Dermis microvascular lymphatic vessel endothelial cell (primary cell): ENCODE measurements at places on chromosomes 12 and 14. TPM values are rescaled to one million over a fixed set of nuclear protein-coding genes. Genes with fewer than 3 reads are reported as not detected.

- no peak for DNase-seq
Measured at GRCh38 chr14:58830121-58830520, 192.4 kb downstream of the DACT1 start.

DNA sequence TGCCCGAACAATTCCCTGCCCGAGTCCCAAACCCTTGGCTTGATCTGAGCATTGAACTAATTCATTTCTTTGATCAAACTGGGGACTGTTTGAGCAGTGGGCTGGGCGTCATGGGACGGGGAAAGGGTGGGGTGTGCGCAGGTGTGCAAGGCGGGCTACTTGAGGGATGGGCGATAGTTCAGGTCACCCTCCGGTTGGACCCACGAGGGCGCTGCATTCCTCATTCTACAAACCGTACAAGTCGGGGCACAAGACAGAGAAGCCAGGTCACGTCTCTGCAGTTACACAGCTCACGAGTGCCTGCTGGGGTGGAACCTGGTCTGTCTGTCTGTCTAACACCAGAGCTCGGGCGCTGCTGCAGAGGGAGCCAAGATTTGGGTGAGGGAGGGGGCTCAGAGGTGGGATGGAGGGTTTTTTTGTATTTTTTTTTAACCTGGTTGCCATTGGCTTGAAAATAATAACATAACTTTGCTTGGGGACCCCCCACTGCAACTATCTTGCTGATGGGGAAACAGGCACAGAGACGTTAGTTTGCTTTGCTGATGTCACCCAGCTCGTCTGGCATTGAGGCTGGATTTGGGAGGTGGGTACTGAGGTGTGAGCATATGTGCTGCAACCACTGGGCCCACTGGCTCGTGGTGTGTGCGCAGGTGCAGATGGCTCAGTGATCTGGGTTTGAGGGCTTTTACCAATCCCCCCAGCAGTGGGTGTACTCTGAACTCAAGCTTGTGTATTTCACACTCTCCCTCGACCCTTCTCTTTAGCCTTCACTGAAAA, 7.6 kb upstream of the RTL1 start:
- DNase-seq: no peak

DNA sequence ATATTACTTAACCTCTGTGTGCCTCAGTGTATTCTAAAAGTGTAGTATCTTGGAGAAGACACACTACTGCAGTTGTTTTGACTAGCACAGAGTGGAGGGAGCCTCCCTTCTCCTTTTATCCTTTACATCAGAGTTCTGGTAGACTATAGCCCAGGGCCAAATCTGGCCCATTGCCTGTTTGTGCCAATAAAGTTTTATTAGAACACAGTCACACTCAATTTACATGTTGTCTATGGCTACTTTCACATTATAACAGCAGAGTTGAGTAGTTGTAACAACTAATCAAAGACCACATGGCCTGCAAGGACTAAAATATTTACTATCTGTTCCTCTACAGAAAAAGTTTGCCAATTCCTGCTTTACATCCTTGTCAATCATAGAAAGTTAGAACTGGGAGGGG, 27.7 kb upstream of the IGF1 start:
- DNase-seq: no peak

GRCh38 chr12:23576372-23576771, 373.1 kb downstream of the SOX5 start:
- DNase-seq: no peak

GRCh38 chr14:103427485-103428443, 42.5 kb downstream of the MARK3 start:
- peak; percentile 42 for DNase-seq

DNA sequence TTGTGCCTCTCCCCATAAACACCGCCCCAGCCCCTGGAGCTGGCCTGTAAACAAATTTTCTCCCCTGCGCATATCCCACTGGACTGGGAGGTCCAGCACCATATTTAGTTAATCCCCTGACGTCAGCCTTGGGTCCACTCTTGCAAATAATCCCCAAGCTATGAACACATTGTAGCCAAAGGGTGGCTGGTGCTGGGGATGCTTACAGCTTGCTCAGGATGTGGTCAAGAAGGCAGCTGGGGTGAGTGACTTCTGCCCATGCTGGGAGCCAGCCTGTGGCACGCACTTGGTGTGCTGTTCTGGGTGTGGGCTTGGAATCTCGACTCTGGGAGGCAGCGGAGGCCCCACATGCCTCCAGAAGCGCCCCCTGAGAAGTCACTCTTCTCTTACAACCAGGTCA, 32.1 kb downstream of the CMKLR1 start:
- DNase-seq: no peak

DNA sequence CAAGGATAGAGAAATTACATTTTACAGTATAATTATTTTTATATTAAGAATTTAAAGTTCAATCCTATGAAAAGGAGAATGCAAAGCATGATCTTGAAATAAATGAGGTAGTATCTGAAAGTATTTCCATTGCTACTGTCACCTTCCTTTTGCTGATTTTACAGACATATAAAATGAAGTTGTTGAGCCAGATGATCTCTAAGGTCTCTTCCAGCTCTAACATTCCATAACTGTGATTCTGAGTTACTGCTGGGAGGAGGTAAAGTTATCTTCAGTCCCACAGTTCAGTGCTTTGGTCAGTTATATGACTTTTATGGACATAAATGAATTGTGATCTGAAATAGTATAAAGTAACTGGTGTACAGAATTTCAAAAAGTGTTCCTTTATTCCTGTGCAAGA, 52.8 kb downstream of the SLC38A6 start:
- no peak for DNase-seq

DNA sequence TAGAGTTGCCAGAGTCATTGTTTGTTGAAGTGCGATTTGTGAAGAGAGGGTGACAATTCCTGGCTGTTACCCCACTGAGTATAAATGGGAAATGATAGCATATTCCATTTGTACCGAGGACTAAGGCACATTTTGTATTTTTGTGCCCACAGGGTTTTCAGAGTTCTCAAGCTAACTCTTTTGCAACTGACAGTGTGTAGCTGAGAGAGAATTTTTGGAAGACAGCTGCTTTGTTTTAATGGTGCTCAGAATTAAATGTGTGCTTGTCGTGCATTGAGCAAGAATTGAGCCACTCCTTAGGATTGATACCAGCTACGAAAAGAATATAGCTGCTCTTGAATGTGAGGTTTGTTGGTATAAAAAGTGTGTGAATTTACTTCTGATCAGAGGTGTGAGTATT, 21.7 kb downstream of the ANKRD13A start:
- DNase-seq: no peak

- no peak for DNase-seq
Measured at GRCh38 chr12:75699728-75700496, 188.5 kb upstream of the KRR1 start.

GRCh38 chr14:47207617-47208016, 467.8 kb downstream of the MDGA2 start:
- no peak for DNase-seq

DNA sequence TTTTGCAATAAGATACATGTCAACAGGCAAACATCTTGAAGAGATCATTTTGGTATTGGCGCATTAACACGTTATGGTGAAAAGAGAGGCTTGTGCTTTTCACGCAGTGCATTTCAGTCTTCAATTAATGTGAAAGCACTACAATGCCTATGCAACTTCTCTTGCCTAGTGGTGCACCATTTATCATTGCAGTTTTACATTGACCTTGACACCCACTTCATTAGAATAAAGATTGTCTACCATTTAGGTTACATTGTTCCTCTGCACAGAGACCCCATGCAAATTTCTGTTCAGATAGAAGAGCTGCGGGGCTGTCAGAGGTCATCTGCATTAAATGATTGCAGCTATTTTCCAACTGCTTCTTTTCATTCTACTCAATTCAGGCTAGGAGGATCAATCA, 212.2 kb upstream of the NPAS3 start:
- no peak for DNase-seq

DNA sequence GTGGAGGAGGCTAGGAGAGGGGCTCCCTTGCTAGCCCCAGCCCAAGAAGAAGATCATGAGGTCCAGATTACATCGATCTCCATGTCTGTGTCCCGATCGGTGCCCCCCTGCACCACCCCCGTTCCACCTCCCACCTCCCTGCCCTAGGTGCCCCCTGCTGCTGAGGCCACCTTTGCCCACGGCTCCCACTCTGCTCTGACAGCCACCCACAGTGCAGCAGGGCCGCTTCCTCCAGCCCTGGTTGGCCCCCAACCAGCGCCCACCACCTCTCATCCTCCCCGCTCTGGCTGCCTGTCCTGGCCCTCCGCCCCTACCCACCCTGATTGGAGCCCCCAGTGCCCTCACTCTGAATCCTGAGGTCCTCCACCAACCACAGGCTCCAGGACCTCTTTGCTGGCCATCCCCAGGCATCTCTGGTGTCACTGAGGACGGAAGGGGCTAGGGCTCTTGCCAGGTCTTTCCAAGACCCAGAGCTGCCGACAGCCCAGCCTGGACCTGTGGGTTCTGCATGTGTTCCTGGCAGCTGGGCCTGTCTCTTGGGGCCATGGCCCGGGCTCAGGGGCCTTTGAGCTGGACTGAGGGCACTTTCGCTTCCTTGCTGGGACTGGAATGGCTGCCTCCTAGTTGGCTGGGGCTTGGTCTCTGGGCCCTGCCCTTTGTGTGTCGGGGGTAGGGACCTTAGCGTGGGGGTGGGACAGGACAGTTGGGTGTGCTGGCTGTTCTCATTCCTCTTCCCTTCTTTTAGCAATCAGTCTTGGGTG, 7.2 kb upstream of the PLXNC1 start:
- no peak for DNase-seq

DNA sequence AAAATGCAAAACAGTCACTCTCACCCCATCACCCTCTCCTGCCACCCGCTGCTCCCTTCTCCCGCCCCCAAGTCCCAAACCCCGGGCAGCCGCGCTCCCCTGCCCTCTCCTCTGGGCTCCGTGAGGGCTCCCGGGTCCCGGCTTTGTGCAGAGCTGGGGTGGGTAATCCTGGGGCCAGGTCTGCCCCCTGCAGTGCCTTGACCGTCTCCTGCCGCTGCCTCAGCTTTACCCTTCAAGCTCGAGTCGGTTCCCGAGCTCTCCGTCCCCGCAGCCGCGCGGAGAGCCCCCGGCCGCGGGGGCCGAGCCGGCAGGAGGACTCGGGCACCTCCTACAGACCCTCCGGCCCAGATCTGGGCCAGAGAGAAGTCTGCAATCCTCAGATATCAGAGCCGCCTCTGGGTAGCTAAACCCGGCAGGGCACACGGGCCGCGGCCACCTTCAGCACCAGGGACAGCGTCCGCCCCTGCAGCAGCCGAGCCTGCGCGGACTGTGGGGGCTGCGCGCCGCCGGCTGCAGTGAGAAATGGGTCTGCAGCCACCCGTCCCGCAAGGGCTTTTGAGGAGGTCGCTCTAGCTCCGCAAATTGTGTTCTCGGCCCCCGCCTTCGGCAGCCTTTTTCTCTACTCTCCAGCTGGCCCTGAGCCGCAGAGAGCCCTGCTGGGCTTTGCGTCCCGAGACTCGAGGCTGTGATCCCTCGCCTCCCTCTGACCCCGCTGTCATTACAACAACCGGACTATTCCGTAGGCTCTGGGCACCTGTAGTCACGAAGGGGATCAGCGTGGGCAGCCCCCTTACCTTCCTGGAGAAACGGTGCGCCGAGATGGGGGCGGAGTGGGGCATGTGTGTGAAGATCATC, 1.2 kb downstream of the PRMT8 start:
- peak; percentile 69 for DNase-seq

- no peak for DNase-seq
Measured at GRCh38 chr12:131738196-131738595, 27.3 kb downstream of the SFSWAP start.

DNA sequence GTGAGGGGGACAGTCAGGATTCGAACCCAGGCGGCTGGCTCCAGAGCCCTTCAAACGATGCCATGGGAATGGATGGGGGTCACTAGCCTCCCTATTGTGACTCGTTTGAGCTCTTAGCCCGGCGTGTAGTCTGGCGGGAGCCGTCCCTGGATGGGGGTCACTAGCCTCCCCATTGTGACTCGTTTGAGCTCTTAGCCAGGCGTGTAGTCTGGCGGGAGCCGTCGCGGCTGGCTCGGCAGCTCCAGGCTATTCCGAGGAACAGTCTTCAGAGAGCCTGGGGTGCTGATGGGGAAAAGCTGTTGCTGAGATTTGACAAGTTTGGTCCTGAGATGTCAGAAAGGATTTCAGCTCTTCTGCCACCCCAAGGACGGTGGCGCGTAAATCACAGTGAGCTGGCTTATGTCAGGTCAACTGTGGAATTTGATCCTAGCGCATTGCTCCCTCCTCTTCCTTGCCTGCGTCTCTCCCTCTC, 58.3 kb downstream of the CALM1 start:
- DNase-seq: no peak

DNA sequence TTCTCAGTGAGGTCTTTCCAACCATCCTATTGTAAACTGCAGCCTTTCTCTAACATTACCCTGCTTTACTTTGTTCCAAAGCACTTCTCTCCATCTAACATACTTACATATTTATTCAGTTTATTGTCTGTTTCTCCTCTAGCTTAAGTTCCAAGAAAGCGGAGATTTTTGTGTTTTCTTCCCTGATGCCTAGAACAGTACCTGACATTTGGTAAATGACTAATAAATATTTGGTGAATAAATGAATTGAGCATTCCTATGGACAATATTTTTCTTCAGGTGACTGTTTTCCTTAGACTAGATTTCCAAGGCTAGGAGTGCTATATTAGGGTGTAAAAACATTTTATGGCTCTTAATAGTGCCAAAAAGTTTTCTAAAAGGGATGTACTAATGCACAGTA, 2.4 kb downstream of the RACGAP1 start:
- DNase-seq: no peak

- DNase-seq: no peak
Measured at GRCh38 chr12:129819391-129819790, 84.4 kb downstream of the TMEM132D start.

- no peak for DNase-seq
Measured at GRCh38 chr12:132617822-132618682, 524 bp upstream of the P2RX2 start.

GRCh38 chr12:104886418-104887401, 71.4 kb downstream of the SLC41A2 start:
- no peak for DNase-seq

DNA sequence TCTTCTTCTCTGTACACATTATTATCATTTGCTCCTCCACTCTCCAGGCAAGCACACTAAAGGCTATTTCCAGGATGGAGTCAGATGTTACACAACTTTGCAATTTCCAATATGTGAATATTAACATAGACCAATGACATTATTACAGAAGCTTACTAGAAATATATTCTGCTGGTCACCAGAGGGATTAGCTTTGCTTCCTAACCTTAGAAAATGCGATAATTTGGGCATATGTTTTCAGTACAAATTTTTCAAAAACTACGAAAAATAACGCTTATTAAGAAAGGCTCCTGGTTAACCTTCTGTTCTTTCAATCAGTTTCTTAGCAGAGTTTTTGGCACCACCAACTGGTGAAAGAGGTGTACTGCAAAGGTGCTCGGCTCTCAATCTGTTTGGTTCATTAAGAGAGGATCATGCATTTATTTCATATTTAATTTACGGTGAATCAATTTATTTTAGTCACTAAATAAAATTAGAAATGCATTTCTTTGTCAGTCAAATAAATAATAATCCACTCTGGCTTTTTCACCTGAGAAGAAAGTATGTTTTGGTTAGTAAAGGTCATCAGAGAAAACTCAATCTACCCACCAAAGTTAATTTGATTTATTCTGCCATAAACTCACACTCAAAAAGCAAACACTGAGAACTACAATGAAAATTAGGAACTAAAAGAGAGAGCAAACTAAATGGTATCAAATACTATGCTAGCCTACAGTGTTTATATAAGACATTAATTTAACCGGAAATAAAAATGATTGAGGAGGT, 39.2 kb downstream of the EFCAB11 start:
- peak; percentile 55 for DNase-seq

Gene TPH2
- not detected in 2 replicates for total RNA-seq

Gene PLEKHG3
- 5.4 and 11.0 TPM in 2 replicates for total RNA-seq

Gene KLRB1
- total RNA-seq: not detected in 2 replicates

Gene PELI2
- total RNA-seq: 7.8 and 18.1 TPM in 2 replicates

Gene ALDH6A1
- 16.3 and 16.9 TPM in 2 replicates for total RNA-seq

Gene KLHL33
- total RNA-seq: under 0.01 and 0.13 TPM in 2 replicates

Gene SMIM41
- under 0.01 TPM in 2 replicates for total RNA-seq

Gene MNAT1
- total RNA-seq: 23.6 and 29.5 TPM in 2 replicates

Gene ITGB7
- total RNA-seq: 0.25 TPM in 1 of 2 replicates, not detected in the other
